ENCODE measurements at places on chromosomes 6 and 20.

GRCh38 chr6:132495604-132496079, 17.3 kb downstream of the STX7 start:
- DNase-seq: no peak

DNA sequence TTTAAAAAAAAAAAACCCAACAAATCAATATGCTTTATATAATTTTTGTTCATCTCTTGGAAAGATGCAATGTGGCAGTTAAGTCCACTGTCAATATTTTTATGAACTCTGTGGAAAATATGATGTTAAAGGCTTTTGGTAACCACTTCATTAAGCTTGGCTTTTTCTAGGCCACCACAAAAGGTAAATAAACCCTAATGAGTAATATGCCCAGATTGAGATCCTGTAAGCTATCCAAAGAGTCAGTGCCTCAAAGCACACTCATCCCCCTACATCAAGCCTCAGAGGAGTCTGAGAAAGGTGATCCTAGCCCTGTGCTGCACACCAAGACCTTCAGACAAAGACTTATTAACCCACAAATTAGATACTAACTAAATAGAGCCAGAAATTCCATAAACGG, 121.1 kb downstream of the CDC5L start:
- no peak for DNase-seq

DNA sequence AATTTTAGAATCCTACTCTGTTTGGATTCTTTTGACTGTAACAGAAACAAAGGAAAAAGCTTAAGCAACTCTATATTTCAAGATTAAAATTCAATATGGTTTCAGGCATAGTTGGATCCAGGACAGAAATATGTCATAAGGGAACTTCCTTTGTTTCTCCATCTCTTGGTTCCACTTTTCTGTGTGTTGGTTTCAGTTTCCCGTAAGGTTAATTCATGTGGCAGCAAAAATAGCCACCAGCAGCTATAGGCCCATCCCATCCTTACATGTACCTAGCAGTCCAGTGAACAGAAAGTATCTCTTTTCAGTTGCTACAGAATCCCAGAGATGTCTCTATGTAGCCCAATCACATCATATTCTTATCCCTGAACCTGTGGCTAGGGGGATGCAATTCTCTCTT, 8.8 kb upstream of the FAM8A1 start:
- no peak for DNase-seq

- DNase-seq: no peak
Measured at GRCh38 chr20:2833761-2834160, 6.7 kb downstream of the PCED1A start.

GRCh38 chr6:69816026-69816425, 19.2 kb upstream of the LMBRD1 start:
- no peak for DNase-seq

DNA sequence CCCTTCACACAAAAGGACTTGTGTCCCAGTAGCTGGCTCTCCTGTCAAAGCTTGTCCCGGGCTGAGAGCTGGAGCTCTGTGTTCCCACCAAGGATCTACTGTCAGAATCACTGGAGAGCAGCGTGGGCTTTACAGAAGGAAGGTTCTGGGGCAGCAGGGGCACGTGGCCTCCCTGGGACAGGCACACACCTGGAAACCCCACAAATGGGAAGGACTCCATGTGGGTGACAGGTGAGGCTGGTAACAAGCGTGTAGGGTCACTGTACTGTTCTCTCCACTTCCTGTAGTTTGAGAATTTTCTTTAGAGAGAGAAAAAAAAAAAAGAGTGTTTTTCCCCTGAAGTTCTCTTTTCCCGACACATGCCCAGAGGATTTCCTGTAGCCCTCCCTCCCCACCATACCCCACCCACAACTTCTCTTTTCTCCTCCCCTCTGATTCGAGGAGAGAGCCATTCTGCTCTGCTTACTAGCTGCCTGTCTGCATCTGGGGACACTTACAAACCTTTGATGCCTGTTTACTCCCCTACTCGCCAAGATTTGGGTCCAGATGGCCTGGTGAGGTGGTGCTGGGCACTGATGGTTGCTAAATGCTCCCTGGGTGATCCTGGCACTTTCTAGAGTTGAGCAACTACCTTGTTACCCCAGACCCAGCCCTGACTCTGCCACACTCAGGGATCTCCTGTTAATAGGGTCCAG, 84.1 kb upstream of the SIRPA start:
- no peak for DNase-seq

DNA sequence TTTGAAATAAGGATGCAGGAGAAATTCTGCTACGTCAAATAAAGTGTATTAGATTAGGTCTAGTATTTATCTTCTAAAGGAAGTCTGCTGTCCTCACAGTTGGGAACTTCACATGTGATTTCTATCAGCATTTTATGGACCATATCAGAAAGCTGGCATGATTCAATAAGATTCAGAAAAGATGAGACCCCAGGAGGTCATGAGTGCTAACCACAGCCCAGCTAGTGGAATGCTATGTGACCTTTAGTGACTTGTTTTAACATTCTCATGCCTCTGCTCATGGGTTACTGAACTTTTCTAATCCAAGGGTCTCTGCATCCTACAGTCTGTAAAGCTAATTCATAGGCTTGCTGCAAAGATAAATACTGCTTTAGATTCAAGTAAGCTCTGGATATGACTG, 150.1 kb downstream of the GMPR start:
- DNase-seq: no peak

DNA sequence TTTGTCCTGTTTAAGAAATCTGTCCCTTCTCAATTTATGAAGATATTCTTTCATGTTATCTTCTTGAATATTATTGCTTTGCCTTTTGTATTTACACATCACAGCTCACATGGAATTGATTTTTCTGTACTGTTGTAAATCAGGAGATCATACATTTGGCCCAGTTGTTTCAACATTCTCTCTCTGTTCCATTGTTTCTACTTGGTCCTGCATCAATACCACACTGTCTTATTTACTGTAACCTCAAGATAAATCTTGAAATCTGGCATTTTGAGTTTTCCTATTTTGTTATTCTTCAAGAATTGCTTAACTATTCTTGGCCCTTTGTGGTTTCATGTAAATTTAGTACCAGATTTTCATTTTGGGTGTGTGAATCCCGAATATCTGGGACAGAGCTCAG, 121.7 kb upstream of the CCN2 start:
- DNase-seq: no peak

DNA sequence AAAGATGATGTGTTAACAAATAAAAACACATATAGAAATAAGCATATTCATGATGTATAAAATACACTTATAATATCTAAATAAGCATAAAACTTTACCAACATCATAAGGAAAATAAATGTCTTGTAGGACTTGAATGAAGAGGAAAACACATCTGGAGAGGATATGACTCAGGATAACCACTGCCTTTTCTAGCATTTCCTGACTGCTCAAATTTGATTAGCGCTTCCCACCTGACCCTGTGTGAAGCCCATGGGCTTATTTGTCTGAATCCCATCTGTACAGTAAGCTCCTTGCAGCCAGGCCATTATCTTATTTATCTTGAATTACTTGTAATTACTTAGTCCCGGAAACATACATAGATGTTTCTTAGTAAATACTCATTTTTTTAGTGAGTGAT, 608.6 kb downstream of the COL12A1 start:
- DNase-seq: no peak

DNA sequence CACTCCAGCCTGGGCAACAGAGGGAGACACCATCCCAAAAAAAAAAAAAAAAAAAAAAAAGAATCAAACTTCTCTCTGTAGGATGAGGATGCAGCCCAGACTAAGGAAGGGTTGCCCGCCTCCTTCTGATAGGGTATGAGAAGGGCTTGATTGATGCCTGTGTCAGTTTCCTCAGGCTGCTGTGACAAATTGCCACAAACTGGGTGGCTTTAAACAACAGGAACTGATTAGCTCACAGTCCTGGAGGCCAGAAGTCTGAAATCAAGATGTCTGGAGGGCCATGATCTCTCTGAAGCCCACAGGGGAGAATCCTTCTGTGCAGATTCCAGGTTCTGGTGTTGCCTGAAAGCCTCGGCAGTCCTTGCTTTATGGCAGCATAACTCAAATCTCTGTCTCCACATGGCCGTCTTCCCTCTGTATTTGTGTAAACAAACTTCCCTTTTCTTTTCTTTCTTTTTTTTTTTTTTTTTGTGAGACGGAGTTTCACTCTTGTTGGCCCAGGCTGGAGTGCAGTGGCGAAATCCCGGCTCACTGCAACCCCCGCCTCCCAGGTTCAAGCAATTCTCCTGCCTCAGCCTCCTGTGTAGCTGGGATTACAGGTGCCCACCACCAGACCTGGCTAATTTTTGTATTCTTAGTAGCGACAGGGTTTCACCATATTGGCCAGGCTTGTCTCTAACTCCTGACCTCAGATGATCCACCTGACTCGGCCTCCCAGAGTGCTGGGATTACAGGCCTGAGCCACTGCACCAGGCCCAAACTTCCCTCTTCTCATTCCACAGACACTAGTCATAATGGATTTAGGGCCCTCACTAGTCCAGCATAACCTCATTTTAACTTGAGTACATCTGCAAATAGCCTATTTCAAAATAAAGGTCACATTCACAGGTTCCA, 11.2 kb upstream of the CDK19 start:
- no peak for DNase-seq

DNA sequence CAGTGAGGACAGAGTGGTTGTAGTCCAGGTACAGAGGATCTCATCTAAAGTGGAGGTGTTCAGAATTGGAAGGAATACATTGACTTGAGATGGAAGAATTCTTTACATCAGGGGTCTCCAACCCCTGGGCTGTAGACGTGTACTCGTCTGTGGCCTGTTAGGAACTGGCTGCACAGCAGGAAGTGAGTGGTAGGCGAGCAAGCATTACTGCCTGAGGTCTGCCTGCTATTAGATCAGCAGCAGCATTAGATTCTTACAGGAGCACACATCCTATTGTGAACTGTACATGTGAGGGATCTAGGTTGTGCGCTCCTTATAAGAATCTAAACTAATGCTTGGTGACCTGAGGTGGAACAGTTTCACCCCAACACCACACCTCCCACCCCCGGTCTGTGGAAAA, 121.1 kb downstream of the CDKAL1 start:
- no peak for DNase-seq

GRCh38 chr6:66328200-66328599, 621.2 kb upstream of the EYS start:
- DNase-seq: no peak

DNA sequence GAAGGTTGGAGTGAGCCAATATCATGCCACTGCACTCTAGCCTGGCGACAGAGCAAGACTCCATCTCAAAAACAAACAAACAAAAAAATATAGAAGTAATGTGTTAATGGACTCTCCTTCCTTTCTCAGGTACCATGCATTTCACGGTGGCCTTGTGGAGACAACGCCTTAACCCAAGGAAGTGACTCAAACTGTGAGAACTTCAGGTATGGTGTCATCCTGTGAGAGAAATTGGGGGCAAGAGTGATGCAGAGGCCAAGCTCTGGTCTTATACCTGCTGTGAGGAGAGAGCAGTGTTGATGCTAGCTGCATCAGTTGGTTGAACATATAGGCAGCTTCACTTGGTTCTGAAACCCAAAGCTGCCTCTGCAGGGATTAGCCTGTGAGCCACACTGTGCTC, 6.2 kb downstream of the ITCH start:
- no peak for DNase-seq
